AG04449 (cell line): ENCODE measurements at places on chromosomes 1 and 21.
A peak's percentile ranks its signal among the peaks of the same experiment; 100 is the strongest.

DNA sequence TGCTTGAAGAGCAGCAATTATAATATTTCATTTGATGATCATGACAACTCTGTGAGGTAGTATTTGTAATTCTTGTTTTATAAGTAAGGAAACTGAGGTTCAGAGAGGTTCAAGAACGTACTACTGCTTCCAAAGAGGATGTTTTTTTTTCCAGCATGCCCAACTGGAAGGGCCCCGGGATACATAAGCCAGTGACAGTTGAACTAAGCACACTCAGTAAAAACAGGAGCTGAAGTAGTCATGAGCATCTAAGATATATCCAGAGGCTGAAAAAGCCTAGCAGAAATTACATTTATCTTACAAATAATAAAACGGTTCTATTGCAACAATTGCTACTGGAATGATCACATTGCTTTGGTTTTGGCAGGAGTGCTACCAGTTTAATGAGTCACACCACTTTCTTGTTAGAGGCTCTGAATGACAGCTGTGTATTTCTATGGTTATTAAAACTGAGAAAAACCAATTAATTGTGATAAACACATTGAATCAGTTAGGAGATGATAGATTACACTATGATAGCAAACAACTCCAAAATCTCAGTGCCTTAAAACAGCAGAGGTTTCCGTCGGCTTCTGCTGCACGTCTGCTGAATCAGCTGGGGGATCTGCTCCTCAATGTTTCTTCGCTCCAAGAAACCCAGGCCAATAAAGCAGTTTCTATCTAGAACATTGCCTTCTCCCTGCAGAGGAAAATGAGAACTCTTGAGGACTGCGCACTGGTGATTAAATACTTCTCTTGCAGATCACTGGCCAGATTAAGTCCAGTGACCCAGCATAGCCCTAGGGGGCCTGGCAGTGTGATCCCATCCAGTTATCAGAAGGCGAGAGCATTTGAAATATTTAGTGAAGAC lies 522.7 kb downstream of the PLPP3 start:
- no peak for DNase-seq

DNA sequence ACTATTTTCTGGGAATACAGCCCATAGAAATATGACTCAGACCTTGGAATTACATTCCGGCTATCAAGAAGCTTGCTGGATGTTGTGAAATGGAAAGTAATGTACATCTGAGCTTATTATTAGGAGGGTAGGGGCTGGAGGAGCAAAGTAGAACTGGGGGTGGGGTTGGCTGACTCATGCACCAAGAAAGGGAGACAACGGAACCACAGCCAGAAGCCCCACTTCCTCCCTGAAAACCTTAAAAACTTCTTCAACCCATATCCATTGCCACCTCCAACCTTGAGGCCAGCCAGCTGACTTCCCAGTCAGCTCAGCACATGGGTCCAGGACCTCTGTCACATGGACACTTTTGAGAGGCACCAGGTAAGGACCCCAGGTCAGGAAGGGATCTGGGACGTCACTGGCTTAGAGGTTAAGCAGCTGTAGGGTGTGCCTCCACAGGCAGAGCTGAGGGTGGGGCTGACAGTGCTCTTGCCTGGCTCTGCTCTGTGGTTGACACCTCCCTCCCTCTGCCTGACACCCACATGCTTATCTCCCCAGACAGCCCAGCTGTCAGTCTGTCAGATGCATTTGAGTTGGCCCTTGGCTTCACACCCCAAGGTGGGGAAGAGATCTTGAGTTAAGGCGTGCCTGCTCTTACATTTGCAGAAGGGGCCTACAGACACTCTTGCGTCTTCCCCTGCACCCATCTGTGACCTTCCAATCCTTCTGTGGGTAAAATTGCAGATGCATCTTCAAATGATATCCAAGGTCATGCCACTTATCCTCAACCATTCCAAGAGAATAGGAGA lies 5.7 kb upstream of the ZNF683 start:
- DNase-seq: peak; percentile 92

GRCh38 chr1:57597036-57597435 lies 173.2 kb upstream of the DAB1 start:
- no peak for DNase-seq

DNA sequence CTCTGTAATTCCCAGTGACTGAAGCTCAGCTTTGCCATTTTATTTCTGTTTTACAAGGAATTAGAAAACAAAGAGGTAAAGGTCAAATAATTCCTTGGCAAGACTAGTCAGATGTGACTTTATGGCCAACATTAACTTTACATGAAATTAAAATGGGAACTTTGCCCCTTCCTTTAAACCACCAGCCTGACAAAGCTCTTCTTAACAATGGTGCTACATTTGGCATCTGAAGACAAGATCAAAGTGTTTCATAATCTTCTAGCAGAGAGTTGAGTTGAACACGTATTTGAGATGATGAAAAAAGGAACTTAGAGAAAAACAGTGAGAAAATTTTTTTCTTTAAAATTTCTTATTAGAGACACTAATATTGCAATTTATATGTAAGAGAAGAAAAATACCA lies 193.8 kb downstream of the AK5 start:
- DNase-seq: no peak

DNA sequence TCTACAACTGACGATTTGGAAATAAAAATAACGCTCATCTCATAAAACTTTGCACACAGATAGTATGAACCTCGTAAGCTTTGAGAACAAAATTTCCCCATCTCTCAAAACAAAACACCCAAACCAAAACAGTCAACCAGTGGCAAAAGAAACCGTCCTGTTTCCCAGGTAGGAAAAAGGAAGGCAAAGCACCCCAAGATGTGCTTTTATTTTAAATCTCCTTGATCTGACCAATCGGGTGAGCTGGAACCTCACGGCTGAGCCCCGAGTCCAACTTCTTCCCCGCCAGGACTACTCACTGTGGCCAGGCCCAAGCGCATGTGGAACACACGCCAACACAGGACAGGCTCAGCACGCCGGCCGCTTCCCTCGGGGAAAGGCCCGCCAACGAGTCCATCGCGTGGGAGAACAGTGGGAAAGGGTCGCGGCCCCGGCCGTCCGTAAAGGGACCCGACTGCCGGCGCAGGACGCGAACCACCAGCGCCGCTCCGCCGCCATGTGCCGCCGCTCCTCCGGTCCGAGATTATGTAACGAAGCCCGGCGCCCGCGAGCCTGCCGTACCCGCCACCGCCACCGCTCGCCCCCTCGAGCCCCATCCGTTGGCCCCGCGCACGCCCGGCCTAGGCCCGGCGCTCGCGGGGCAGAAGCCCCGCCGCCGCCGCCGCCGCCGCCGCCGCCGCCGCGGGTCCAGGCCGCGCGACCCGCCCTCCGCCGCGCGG lies 759 bp downstream of the AHCTF1 start:
- DNase-seq: no peak

DNA sequence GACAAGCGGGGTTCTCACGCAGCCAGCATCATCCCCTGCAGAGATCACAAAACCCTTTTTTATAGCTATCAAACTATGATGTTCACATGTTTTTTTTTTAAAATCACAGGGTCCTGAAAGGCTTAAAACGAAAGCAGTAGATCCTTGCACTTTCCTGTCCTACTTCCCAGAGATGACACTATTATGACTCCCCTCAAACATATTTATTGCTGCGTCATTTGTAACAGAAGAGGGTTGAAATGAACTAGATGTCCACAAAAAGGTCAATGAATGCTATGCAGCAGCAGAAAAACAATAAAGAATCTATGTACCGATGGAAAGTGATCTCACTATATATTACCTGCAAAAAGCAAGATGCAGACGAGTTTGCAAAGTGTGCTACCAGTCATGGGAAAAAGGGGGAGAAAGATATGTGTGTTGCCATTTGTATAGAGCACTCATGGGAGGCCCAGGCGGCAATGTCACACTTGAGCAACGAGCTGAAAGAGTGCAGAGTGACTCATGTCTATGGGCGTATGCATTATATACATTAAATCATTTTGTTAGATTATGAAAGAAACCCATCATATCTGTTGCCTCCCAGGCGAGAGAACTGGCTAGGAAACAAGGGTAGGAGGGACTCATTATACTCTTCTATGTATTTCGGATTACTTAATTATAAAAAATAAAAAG lies 68.9 kb upstream of the PARP1 start:
- DNase-seq: no peak
